ENCODE measurements at places on chromosomes 12 and 14.

DNA sequence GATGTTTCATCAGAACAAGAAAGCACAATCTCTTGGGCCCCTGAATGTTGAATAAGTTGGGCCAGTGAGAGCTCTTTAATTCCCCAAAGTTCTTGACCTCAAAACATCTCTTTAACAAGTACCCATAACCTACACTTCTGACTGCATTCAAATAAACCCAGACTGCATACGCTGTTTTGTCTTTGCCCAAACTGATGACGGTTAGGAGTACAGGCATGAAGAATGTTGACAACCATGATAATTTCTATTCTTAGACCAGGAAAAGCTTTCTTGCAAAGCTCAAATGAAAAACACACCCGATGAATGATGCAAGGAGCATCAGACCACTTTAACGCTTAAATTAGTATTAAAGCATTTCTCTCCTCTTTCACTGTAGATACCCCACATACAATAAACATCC is 11.7 kb upstream of the RAB3IP start:
- no peak for DNase-seq

DNA sequence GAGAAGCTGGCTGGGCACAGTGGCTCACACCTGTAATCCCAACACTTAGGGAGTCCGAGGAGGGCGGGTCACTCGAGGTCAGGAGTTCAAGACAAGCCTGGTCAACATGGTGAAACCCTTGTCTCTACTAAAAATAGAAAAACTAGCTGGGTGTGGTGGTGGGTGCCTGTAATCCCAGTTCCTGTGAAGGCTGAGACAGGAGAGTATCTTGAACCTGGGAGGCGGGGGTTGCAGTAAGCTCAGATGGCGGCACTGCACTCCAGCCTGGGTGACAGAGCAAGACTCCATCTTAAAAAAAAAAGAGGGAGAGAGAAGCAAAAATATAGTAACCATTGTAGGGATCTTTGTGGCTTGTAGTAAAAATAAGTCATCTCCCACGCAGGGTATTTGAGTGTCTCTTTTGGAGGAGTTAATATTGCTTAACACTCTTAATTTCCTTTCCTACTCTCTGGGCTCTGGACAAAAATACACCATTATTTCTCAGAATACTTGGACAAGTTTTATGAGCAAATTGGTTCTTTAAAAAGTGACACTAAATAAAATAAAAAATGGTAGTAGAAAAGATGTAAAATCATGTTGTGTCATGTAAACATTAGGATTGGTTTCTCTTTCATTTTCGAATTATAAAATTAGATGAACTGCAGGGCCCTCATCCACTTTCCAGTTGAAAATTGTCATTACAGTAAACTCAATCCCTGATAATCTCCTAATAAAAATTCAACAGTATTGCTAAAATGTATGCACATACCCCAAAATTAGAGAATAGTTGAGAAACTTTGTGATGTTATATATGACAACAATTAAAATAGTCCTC is 61.1 kb upstream of the C12orf71 start:
- DNase-seq: no peak

- DNase-seq: no peak
Measured at GRCh38 chr12:1795221-1795784, 25.1 kb upstream of the LRTM2 start.

DNA sequence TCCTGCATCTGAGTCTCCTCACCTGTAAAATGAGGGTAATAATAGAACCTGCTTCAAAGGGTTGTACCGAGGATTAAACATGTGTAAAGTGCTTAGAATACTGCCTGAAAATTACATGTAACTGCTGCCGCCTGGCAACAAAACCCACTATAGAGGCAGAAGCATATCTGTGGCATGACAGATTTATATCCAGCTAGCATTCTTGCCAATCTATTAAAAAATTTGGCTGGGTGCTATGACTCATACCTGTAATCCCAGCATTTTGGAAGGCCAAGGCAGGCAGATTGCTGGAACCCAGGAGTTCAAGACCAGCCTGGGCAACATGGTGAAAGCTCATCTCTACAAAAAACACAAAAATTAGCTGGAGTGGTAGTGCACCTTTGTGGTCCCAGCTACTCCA is 16.4 kb upstream of the KSR2 start:
- no peak for DNase-seq

- no peak for DNase-seq
Measured at GRCh38 chr14:96265383-96266095, 9.5 kb downstream of the BDKRB1 start.

GRCh38 chr14:50364792-50365191 is 31.9 kb downstream of the CDKL1 start:
- DNase-seq: no peak

- DNase-seq: no peak
Measured at GRCh38 chr12:14886271-14886670, 617 bp upstream of the MGP start.

GRCh38 chr12:93790472-93791152 is 113.4 kb downstream of the CRADD start:
- peak; percentile 16 for DNase-seq

DNA sequence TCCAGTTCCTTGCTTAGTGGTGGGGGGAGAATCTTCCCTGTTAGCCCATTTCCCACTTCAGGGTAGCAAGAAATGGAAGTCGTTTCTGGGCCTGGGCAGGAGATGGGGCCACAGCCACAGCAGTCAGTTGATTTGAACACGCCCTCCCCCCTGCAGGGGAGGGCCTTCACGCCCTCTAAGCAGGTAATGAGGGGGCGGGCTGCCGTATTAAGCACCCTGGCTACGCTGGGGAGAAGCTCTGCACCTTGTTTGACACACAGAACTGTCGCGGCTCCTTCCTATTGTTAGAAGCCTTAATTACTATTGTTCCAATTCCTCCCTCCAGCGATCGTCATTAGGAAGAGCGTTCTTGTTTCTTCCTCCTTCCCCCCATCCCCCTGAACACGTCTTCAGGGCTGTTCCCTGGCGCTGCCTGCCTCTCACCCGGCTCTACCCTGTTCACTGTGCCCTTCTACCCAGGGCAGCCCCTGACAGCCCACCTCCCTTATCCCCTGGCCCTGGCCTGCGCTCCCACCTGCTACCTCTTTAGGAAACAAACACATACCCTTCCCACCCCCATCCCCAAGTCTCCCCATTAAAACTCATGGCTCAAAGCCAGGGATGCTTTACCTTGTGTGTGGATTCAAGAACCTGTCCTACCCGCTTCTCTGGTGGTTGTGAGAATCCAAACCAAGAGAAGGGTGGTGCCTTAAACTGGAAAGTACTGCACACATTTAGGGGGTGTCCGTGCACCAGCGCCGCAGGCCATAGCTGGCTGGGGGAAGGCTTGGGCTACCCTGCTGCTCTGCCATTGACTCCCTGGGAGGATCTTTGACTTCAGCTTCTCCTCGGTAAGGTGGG is 137.6 kb downstream of the TSPAN9 start:
- DNase-seq: no peak

- DNase-seq: no peak
Measured at GRCh38 chr14:100523843-100524169, 63.4 kb downstream of the BEGAIN start.

DNA sequence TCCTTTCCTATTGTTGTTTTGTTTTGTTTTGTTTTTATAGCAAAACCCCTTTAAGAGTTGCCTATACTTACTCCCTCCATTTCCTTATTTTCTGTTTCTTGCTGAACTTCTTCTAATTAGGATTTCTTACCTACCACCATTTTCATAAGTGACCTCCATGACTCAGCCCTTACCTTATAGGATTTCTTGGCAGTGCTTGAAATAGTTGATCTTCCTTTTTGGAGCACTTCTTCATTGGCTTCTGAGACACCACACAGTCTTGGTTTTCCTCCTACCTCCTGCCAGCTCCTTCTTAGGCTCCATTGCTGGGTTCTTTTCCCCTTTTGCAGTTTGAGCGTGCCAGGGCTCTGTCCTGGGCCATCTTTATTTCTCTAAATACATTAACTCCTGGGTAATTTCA is 23.4 kb upstream of the EID3 start:
- DNase-seq: no peak

DNA sequence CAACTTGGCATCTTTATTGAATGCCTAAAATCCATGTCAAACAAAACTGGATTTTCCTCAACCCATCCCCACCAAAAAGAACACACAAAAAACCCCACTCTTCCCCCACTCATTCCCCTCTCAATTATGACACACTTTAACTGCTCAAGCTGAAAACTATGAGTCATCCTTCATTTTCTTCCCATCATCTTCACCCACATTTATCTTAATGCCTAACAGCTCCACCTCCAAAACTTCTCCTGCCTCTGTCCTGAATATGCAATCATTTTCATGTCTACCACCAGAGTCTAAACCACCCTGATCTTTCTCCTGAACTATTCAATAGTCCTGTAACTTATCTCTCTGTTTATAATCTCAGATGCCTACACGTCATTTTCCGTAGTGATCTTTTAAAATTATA is 239.7 kb downstream of the BCAT1 start:
- no peak for DNase-seq

GRCh38 chr12:52924764-52925716 is 20.2 kb upstream of the KRT8 start:
- no peak for DNase-seq

- DNase-seq: no peak
Measured at GRCh38 chr12:6053541-6053940, 70.9 kb downstream of the VWF start.

DNA sequence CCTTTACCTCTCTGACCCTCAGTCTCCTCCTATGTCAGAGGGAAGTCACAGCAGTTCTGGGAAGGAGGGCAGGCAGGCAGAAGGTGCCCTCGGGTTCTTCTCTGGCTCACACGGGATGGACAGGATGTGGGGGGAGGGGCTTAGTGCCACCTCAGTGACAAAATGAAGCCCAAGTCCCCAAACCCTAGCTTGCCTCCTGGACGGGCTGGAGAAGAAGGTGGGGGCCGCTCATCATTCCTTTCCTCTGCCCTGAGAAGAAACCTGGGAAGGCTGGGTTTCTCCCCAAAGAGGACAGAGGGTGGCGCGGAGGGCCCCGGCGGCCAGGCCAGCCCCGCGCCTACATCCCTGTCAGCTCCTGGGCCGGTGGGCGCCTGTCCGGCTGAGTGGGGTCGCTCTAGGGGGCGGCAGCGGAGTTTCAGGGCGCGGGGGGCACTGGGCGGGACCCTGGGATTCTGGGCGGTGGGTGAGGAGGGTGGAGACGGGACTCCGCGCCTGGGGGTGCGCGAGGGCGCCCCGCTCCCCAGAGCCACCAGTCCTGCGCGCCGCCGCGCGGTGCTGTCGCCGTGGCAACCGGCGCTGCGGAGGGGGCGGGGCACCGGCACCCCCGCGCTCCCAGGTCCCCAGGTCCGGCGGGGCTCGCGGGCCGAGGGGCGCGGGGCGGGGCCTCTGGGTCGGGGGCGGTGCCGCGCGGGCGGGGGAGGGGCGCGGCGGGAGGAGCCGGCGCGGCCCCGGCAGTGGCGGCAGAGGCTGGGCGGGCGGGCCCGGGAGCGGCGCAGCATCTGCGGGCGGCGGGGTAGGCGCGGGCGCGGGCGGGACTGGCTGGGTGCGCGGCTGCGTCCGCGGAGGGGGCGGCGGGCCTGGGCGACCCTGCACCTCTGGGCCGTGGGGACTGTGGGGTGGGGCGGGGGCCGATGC is at the start of gene TMEM121:
Gene TMEM121, plus strand, starts transcription at position 723 of the 915 bp plus-strand sequence. CDS start 2,252 bp downstream, outside the sequence.
- DNase-seq: no peak

DNA sequence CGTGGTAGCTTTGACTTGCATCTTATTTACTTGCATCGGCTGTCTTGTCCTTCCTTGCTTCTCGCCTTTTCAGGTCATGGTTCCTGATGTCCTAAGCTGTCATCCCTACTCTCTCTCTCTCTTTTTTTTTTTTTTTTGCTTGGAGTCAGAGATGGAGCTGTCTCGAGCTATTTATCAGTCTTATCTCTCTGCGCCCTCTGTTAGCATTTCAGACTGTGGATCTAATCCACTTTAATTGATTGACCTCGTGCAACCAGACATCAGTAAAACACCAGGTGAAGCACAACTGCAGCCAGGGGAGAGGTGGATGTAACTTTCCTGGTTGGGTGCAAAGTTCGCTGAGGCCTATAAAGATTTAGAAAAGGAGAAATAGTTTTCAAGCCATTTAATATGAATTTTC is 554.8 kb downstream of the DIO2 start:
- no peak for DNase-seq

DNA sequence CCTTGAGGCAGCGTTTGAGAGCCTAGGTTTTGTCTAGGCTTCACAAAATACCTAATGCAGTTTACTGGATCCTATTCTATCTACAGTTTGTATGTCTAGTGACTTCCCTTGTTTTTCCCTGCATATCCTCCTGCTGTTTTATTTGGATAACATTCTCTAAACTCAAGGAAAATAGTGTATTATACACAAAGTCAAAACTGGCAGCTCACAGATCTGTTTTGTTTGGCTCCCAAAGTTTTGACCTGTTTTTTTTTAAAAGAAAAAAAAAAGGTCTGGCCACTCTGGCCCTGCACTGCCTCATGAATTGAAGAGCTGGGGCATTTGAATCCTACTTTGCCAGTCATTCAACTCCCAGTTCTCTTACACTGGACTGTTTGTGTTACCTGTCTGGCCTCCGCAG is 155.3 kb downstream of the KICS2 start:
- no peak for DNase-seq

- DNase-seq: no peak
Measured at GRCh38 chr12:100857971-100858370, 63.4 kb downstream of the ANO4 start.

DNA sequence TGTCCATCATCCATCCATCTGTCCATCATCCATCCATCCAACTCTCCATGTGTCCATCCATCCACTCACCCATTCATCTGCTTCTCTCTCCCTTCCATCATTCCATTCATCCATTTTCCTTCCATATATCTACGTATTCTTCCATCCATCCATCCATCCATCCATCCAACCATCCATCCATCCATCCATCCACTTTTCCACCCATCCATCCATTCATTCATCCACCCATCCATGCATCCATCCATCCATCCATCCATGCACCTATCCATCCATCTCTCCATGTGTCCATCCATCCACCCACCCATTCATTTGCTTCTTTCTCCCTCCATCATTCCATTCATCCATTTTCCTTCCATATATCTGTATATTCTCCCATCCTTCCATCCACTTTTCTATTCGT is 214.0 kb upstream of the RTL1 start:
- no peak for DNase-seq

- DNase-seq: no peak
Measured at GRCh38 chr12:117102800-117103181, 3.6 kb upstream of the TESC start.

DNA sequence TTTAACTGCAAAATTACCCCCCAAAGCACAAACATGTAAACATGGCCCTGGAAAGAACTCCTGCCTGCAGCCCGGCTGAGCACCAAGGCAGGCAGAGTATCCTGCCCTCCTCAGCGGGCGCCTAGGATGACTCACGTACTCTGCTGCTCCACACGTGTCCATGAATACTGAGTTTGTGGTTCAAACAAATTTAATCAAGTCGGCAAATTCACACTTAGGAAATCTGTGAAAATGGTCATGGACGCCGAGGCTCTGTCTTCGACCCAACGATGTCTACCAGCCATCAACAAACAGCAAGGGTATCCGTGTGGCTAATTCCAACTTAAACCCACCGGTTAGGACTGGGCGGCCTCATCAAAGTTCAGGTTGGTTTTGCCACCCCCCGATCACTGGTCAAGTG is 25.5 kb downstream of the GOLGA3 start:
- DNase-seq: no peak

GRCh38 chr12:12399161-12399560 is 42.3 kb downstream of the BORCS5 start:
- DNase-seq: no peak

GRCh38 chr12:82937151-82937550 is 250.4 kb downstream of the TMTC2 start:
- DNase-seq: no peak
